ENCODE measurements at places on chromosomes 1 and 21. TPM values are rescaled to one million over a fixed set of nuclear protein-coding genes. Genes with fewer than 3 reads are reported as not detected.

The BMP8B gene
- 6.8 TPM for total RNA-seq

The ELF3 gene
- 59.8 TPM for total RNA-seq

The VHLL gene
- total RNA-seq, result not detected

The LRRC7 gene
- 29.1 TPM for total RNA-seq

Data from camera-type eye (tissue), 1 donor.